ENCODE measurements at places on chromosomes 7 and 10.

DNA sequence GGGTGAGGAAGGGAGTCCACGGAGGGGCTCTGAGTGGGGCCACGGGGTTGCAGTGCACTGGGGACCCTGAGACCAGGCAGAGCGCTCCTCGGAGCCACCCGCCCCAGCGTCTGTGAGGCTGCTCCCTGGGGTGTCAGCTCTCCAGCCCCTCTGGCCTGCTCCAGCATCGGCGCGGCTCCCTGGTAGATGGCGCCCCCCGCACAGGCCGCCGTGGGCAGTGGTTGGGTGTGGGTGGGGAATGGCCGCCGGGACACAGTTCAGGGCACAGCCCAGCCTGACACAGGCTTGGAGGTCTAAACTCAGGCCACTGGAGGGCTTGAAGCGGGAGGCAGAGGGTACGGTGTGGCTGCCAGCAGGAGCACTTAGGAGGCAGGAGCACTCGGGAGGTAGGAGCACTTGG is 222.6 kb upstream of the PPP2R2D start:
- DNase-seq, result no peak

DNA sequence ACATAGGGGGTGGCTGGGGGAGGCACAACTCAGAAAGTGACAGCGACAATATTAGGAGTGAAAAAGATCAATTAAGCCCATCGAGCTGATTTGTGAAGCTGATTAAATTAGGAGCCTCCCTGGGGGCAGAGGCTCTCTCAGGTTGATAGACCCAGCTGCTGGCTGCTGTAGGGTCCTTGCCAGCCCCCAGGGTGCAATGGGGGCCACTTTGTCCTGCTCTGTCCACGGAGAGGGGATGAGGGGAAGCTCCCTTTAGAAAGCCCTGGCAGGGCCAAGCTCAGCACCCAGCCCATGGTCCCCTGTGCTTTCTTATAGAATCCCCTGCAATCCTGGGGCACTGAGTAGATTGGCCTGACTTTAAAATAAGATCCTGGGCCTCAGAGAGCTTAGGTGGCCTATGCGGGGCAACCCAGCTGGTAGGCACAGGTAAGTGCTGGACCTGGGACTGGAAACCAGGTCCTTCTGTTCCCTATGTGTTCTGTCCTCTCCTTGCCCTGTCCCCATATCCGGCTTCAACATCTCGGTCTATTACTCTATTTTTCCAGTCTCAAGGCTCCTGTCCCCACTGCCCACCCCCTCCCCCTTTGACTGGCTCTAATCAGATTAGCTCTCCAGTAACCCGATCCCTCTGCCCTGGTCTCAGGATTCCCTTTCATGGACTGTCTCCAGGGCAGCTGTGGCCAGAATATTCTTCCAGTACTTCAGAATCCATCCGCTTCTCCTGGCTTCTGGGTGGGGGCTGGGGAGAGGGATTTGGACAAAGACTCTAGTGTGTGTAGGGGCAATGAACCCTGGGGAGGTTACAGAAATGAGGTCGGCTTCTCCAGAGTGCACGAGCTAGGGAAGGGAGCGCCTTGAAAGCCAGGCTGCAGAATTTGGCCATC is 259.6 kb downstream of the RPS24 start:
- DNase-seq, result no peak

DNA sequence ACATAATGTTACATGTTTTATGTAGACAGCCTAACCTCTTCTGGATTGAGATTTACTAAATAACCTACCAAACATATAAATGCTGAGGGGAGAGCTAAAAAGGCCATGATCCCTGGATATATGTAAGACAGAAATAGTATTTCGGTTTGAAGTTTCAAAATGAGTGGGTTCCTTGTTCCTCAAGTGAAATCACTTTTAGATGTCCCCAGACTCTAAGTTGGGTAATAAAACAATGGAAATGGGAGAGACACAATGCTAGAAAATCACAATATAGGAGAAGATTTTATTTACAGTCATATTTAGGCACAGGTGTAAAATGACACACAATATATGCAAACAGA is 56.5 kb downstream of the SHTN1 start:
- no peak for DNase-seq

GRCh38 chr7:150755473-150756099 is 18.4 kb downstream of the GIMAP5 start:
- DNase-seq, result no peak

- no peak for DNase-seq
These were observed 85.0 kb upstream of the FAM180A start for GRCh38 chr7:135833642-135834041.

DNA sequence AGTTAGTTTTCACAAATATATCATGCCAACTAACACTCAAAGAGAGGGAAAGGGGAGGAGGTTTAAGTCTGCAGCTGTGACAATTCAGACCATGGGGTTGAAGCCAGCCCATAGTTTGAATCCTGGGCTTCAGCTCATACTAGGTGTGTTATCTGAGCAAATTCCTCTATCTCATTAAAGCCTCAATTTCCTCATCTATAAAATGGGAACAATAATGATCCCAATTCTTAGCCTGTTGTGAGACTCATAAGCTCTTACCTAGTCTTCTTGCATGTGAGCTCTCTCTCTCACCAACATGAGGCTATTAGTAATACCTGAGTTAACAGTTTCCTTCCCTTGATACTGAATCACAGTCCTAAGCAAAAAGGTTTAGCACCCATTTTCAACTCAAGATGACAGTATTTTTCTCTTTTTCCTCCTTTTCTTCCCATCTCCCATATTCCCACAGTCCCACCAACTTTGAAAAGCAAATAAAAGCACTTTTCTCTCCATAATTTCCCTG is 49.8 kb downstream of the NUDCD3 start:
- no peak for DNase-seq

GRCh38 chr7:7642081-7642480 is 1.5 kb downstream of the UMAD1 start:
- DNase-seq, result no peak

DNA sequence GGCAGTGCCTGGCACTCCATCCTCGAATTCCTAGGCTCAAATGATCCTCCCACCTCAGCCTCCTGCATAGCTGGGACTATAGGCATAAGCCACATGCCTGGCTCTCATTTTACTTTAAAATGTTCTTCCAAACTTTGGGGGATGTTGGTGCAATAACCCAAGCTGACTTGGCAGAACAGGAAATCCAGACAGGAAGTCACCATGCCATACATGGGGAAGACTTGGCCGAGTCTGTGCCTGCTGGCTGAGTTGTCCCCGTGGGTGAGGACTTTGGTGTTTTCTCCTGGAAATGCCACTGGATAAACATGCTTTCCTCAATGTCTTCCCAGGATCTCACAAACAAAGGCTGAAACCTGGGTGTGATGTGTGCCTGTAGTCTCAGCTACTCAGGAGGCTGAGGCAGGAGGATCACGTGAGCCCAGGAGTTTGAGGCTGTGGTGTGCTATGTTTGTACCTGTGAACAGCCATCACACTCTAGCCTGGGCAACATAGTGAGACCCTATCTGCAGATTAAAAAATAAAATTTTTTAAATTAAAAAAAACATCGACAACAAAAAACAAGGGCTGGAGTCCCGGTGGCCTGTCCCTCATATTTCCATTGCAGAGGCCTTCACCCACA is 19.8 kb downstream of the HKDC1 start:
- DNase-seq, result no peak

- DNase-seq, result no peak
These were observed 36.0 kb downstream of the RHOBTB1 start for GRCh38 chr10:60908031-60908430.

DNA sequence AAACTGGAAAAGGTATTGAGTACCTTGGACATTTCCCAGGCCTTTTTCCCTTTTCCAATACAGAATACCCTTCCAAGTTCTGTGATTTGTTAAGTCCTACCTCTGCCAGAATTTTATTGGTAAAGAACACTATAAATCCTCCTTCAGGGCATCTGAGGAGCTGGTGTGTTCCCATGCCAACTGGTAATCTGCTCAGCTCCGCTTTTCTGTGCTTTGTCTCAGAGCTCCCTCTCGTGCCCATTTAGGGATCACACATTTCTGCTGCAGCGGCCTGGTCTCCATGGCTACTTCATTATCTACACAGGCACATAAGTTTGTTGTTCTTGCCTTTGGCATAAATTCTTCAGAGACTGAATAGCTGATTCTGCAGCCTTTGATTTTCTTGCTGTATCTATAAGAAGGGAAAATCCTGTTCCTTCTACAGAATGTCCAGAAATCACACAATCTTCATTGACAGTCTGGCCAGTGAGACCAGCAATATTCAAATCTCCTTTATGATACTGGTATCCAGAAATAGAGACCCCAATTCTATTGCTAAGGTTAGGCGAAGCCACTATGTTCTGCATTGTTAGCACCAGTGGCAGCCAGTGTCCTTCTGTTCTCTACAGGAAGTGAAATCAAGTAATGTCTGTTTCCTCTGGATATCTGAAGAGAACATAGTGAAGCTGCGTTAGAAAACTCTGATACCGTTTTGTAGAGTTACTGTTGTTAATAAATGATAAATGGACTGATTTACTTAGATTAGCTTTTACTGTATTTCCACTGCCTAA is 51.9 kb downstream of the DENND11 start:
- peak; percentile 60 for DNase-seq

GRCh38 chr7:42673951-42674350 is 237.9 kb downstream of the C7orf25 start:
- no peak for DNase-seq

DNA sequence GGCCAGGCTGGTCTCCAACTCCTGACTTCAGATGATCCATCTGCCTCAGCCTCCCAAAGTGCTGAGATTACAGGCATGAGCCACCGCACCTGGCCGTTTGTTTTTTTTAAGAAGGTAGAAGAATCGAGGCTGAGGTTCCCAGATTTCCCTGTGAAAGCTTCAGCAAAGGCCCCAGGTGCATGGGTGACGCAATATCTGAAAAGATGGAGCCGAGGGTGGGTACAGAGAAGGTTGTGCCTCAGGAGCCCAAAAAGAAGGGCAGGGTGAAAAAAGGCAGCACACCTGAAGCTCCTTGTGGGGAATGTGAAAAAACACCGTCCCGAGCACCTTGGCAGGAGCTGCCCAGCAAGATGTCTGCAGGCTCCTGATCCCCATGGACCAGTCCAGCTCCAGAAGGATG is 35.8 kb upstream of the NRF1 start:
- DNase-seq, result no peak

GRCh38 chr10:49353026-49353894 is 42.6 kb downstream of the DRGX start:
- no peak for DNase-seq

DNA sequence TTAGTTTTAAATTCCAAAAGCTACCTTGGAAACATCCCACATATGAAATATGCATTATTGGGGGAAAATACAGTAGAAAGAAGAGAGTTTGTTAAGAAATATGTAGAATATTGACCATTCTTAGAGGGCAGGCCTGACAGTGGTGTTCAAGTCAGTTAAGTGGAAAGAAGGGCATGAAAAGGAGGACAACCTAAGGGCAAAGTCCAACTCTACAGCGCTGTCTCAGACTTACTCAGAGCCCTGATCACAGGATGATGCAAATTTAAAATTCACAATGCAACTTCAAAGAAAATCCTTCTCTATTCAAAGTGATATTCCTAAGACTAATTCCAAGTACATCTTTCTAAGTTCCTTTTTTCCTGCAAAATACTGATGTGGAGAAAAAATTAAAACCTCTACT is 139.1 kb upstream of the LRRTM3 start:
- DNase-seq, result no peak

- DNase-seq, result no peak
These were observed 4.6 kb downstream of the NKX2-3 start for GRCh38 chr10:99537086-99537988.

- no peak for DNase-seq
These were observed 61.3 kb upstream of the DNAAF5 start for GRCh38 chr7:664997-665735.

- no peak for DNase-seq
These were observed 19.9 kb downstream of the ADAP1 start for GRCh38 chr7:934469-935163.

- DNase-seq, result no peak
These were observed 5.1 kb downstream of the UNC5B start for GRCh38 chr10:71217266-71218045.

DNA sequence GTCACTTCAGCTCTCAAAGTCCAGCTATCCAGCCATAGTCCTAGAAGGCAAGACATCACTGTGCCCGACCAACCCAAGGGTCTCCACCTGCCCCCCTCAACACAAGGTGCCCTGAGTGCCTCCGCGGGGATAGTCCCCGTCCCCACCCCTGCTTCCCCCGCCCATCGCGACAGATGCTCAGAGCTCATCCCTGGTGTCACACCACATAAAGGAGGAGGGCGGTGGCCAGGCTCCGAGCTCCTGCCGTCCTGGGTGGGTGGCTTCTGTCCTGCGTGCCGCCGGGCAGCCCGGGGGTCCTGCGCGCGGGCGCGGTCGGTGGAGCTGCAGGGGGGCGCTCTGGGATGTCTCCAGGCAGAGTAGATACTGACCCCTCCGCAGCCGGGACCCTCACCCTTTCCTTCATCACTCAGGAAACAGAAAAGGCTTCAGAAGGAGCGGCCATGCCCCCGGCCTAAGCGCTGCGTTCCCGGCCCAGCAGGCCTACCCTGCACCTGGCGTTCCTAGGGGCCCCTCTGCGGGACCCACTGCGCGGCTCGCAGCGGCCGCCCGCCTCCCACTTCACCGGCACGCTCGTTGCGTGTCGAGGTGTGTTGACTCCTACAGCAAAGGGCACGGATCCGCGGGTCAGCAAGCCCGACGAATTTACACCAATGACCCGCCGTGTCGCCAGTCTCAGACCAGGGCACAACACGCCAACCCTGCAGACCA is 53.4 kb downstream of the ALOX5 start:
- no peak for DNase-seq

DNA sequence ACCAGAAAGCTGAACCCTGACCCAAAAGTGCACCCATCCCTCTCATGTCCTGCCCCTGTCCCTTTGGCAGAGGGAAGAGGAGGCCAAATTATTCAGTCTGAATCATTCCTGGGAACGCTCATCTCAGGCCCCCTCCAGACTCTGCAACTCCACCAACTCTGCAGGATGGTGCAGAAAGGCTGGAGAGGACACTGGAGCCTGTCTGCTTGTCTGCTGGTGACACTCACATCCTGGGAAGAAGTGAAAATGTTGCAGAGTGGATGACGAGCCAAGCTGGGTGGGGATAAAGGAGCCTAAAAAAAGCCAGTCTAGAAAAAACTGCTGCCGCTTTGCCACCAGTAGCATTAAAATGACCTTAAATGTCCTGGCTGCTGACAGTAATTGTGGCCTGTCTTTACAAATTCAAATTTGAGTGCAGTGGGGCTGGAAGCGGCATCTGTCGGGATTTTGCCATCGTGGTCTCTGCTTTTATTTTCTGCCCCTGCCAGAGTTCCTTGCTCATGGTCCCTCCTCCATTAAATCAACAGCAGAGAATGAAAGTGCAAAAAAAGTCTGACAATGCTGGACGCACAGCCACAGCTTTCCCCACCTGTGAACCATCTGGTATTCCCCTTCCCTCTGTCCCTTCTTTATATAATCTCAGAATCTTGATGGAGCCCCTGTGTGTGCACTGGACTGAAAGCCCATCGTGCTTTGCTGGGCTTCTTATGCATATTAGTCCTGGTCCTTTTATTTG is 63.9 kb downstream of the STK17A start:
- no peak for DNase-seq

- DNase-seq, result no peak
These were observed 20.0 kb downstream of the IMPDH1 start for GRCh38 chr7:128389618-128390329.

- DNase-seq, result no peak
These were observed 71.6 kb upstream of the BAIAP2L1 start for GRCh38 chr7:98472521-98472954.

Measured in NCI-H446 treated with DMSO at 0.1 percent for 48 hours (cell line).